ENCODE measurements at places on chromosomes 5 and 9. TPM values are rescaled to one million over a fixed set of nuclear protein-coding genes. Genes with fewer than 3 reads are reported as not detected.

ANKRD31 gene
- 0.12 TPM for total RNA-seq

GABRA1 gene
- total RNA-seq, result not detected

TRIM7 gene
- total RNA-seq, result 0.79 TPM

ATP6V1G1 gene
- total RNA-seq, result 144 TPM

WDR38 gene
- total RNA-seq, result not detected

IL4 gene
- not detected for total RNA-seq

MUSK gene
- total RNA-seq, result not detected

ETF1 gene
- 195 TPM for total RNA-seq

FOXI1 gene
- not detected for total RNA-seq

OBP2B gene
- total RNA-seq, result not detected

FRRS1L gene
- not detected for total RNA-seq
